ENCODE measurements at places on chromosomes 7 and 10.

- DNase-seq: no peak
Observed at GRCh38 chr10:74612195-74612594, 214.2 kb upstream of the KAT6B start.

- DNase-seq: peak; percentile 73
Observed at GRCh38 chr7:113799896-113800295, 118.9 kb downstream of the PPP1R3A start.

GRCh38 chr7:77238703-77239136 is 39.1 kb upstream of the FGL2 start:
- no peak for DNase-seq

GRCh38 chr7:114548081-114548980 is 133.7 kb downstream of the FOXP2 start:
- DNase-seq: peak; percentile 49

- no peak for DNase-seq
Observed at GRCh38 chr7:4080954-4081353, 601.1 kb upstream of the FOXK1 start.

DNA sequence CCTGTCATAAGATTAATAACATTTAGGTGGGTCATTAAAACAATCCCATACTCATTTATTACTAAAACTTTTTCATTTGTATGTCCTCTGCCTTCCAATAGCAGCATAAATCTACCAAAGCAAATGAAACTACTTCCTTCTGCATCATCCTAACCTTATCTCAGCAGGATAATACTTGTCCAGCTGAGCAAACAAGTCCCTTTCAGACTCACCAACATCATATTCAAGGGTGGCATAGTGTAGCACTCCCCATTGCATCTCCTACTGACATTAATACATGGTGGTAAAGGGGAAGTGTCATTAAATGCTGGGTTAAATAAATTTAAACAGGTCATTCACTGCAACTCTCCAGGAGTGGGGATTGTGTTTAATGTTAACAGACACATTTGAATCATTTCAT is 3.4 kb upstream of the MINDY3 start:
- no peak for DNase-seq

DNA sequence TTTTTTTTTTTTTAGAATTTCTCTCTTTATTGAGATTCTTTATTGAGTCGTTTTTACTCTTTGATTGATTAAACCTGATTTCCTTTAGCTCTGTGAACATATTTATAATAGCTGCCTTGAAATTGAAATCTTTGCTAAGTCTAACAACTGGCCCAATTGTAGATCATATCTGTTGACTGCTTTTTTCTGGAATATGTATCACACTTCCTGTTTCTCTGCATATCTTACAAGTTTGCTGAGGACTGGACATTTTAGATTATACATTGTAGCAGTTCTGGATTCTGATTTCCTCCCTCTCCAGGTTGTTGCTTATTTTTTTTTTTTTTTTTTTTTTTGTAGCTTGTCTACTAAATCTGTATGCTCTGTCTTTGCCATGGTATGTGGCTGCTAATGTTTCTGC is 56.3 kb downstream of the PRKAR2B start:
- no peak for DNase-seq

DNA sequence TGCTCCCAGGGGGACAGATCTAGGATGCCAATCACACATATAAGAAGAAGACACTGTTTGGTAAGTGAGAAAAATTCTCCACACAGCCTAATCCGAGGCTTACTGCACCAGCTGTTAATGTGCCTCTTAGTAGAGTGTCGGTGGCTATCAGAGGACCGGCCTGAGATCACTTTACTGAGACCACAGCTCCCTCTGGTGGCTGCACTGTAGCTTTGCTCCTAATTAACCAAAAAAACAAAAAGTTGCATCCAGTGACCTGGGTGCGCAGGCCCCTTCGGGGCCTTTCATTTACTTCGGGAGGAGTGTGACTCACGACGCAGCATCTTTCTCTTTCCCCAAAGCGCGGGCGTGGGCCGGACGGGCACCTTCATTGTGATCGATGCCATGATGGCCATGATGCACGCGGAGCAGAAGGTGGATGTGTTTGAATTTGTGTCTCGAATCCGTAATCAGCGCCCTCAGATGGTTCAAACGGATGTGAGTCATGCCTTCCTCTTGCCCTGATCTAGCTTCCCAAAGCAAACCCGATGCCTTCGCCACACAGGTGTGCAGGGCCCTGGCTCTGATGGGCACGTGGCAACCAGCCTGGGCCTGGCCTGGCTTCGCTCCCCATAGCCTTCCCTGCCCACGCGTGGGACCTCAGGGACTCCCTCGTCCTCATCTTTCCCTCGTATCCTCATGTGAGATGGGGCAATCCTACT is 56.7 kb downstream of the MKI67 start:
- DNase-seq: peak; percentile 24

DNA sequence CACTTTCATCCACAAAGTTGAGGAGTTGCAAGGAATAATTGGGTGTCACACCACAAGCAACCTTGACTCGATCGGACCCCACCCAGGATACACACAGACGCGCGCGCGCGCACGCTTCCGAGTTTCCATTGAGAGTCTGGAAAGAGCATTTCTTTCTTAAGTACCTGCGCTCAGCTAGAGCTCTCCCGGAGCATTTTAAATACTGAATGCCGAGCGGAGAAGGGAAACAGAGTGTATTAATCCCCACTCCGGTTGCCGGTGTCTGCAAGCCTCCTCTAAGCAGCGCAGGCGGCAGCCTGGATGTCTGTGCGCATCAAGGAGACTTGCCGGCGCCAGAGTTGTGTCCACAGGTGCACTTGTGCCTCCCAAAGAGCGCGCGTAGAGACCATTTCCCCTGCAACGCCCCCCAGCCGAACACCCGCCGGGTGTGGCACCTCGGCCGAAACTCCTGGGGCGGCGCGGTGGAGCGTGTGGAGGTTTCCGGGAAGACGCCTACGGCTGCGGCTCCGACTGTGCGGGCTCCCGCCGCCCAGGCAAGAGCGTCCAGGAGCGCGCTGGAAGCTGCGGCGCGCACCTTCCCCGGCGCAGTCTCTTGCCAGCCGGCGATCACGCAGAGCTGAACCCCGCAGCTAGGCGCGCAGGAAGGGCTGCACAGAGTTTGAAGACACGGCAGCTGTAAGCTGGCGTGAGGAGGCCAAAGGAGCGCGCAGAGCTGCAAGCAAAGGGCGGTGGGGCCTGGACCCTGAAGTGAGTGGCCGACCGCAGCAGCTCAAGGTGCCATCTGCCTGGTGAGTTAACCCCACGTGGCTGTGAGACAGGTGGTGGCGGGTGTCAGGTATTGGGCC is 1.1 kb upstream of the FEZF1 start:
- DNase-seq: peak; percentile 62

DNA sequence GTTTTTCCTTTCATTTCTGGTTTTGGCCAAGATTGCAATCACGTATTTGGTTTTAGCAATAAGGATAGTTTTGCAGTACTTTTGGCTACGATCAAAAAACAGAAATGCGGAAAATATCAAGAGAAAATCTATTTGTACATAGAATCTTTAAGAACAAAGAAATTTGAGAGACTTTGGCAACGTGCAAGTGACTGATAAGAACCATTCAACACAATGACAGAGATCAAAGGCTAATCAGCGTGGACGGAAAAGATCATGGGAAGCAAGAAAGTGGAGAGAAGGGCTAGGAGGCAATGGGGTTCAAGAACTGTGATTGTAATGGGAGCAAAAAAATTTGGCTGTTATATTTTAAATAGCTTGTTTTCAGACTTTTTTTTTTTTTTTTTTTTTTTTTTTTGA is 16.2 kb upstream of the LRRN3 start:
- no peak for DNase-seq

GRCh38 chr7:102434039-102434486 is 688 bp downstream of the ORAI2 start:
- DNase-seq: peak; percentile 6

DNA sequence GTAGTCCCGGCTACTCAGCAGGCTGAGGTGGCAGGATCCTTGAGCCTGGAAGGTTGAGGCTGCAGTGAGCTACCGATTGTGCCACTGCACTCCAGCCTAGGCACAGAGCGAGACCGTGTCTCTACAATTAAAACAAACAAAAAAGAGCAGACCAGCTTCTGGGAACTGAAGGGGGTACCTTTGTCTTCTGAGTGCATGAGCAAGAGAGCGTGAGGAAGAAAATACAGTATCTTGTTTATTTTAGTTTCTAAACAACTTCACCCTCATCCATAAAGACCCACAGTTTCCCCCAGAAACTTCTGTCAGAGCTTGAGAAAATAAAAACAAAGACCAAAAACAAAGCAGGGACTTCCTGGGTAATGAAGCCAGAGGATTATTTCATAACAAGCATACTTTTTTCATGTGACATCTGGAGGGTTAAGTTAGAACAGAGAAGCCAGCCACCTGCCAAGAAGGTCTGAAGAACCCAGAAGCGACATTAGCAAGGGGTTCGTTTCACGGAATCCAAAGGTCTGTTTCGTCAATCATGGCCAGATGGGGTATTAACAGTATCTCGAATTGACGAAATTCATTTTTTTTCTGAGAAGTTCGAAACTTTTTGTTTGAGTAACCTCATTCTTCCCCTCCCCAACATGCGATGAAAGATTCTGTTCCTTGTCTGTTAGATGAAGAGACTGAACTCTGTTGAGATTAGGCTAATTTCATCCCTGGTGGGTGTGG is 10.2 kb upstream of the IL2RA start:
- DNase-seq: no peak

DNA sequence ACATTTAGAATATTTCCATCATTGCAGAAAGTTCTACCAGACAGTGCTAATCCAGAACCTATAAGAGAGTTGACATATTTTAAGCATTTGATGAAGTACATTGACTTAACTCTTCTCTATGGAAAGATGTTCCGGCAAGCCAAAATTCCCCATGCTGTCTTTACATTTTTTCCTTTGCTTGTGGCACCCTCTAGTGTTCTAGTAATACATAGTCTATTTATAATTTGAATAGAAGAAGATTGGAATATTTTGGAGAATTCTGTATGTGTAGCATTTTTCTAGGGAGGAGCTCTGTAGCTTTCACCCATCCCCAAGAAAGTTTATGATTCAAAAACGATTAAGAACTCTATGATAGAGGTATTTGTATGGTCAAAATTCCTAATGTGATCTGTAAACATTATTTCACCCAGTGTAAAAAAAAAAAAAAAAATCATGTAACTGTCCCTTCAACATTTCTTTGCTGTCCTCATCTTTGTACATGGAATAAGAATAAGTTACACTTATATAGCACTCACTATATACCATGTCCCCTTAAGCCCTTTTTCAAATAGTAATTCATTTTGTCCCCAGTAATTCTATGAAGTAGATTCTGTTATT is 33.2 kb downstream of the NRF1 start:
- peak; percentile 65 for DNase-seq

DNA sequence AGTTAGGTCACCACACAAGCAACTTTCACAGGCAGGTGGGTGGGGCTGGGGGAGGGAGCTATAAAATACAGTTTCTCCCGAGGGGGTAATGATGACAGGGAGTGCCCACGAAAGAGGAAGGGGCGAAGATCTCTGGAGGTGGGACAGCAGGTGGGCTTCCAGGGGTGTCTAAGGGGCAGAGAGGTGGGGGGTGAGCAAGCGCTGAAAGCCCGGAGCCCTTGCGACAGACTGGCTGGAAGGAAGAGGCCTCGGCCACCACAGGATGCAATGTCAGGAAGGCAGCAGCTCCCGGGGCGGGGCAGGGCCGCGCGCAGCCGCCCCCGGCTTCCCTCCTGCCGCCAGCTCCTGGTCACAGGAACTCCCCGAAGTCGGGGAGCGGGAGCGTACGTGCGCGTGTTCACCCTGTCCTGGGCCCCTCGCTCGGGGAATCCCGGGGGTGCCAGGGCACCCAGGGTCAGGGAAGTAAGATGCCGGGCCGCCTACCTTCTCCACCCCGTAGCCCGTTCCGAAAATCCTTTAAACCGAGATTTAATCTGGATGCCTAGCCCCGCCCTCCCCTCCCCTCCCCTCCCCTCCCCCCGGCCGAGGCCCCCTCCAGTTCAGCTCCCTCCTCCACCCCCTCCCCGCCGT is 105.2 kb upstream of the PPIF start:
- DNase-seq: no peak

DNA sequence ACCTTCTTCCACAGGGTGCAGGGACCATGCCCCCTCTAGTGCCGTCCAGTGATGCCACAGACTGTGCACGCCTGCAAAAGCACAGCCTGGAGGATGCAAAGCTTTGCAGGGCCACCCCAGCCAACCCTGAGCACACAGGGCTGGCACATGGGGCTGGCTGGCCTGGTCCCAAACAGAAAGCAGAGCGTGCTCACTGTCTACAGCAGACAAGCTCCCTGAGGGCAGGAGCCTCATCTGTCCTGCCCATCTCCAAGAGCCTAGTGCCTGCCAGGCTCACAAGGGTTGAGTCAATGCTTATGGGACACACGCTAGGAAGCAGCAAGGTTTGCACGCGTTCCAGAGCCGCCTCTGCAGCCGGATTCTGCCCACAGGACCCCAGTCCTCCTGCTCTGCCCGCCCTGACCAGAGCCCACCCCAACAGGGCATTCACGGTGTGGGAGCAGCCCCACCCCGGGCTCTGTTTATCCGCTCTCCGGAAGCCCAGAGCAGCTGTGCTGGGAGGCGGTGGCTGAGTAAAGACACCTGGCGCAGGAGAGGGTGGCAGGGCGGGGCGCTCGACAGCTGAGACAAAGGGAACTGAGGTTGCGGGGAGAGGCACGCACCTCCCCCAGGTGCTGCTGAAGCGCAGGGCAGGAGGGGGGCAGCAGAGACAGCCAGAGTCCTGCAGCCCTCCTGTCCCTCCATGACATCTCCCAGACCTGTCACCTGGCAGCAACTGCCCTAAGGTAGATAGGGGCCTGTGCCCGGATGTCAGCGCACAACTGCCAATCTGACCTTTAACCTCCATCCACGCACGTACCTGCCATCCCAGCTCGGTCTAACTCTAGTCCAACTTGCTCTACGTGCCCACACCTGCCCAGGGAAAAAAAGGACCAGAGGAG is 4.3 kb downstream of the KCNH2 start:
- DNase-seq: peak; percentile 62

DNA sequence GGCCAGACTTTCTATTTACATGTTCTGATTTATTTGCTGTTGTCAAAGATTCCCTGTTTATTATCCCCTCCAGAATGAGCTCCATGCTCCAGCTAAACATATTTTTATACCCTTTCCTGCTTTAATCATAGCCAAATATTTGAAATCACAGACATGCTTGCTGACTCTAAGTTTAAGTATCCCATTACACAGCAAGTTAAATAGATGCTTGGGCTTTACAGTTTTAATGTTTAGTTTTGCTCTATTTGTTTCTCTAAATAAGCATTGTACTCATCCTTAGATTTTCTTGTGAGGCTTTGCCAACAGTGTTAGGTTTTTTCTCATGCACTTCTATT is 196.8 kb downstream of the TAX1BP1 start:
- DNase-seq: no peak

- DNase-seq: no peak
Observed at GRCh38 chr10:85580585-85580984, 786.0 kb downstream of the GRID1 start.

- DNase-seq: no peak
Observed at GRCh38 chr10:385571-386300, 250.5 kb downstream of the ZMYND11 start.

- DNase-seq: no peak
Observed at GRCh38 chr7:127741764-127742375, 89.9 kb downstream of the SND1 start.

GRCh38 chr7:133629701-133630100 is 376.8 kb downstream of the EXOC4 start:
- DNase-seq: no peak

GRCh38 chr10:44990302-44990655 is 10.4 kb upstream of the ZNF22 start:
- DNase-seq: no peak

GRCh38 chr7:117946151-117946633 is 73.0 kb upstream of the CTTNBP2 start:
- DNase-seq: no peak
